NAMALWA (cell line): ENCODE measurements at places on chromosomes 7 and 10.

- peak; percentile 46 for DNase-seq
Observed at GRCh38 chr7:20200361-20200760, 16.8 kb downstream of the MACC1 start.

DNA sequence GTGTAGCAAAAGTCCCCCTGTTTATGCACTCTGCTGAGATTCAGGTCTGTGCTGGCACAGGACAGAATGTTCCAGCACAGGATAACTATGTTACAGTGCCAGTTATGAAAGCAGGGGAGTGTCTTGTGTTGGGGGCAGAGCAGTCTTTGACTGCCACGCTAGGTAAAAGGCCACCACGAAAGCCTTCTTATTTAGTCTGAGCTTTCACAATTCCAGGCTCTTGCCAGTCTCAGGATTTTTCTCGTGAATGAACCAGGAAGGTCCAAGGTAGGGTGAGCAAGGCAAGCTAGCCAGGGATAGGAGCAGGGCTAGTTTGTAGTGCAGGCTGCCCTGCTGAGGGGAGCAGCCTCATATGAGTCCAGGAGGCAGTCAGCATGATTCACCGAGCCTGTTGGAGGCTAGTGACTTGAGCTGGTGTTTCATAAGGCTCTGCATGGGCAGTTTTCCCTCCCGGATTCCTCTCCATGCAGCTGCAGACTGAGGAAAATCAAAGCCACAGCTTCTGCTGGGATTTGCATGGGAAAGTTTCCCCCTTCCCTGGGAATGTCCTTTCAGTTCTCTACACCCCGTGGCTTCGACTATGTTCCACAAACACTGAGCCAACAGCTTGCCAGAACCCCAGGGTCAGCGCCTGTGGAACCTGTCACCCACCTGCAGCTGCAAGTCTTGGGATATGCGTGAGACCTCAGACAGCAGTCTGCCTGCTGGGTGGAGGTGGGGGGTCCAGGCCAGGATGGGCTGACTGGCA lies 112.3 kb downstream of the JCAD start:
- DNase-seq = no peak

DNA sequence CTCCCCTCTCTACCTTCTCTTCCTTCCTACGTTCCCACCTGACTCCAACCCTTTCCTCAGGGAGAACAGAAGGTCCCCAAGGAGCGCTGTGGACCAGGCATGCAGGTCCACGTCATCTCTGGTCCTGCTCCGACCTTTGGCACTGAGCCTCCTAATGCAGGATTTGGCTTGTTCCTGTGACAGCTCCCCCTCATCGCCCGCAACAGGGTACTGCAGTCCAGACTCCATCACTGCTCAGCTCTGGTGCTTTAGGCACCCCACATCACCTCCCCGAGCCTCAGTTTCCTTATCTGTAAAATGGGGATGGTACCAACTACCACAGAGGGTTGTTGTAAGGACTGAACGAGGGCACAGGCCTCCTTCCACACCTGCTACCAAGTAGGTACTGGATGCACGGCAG lies 54.6 kb downstream of the FHIP2A start:
- no peak for DNase-seq

DNA sequence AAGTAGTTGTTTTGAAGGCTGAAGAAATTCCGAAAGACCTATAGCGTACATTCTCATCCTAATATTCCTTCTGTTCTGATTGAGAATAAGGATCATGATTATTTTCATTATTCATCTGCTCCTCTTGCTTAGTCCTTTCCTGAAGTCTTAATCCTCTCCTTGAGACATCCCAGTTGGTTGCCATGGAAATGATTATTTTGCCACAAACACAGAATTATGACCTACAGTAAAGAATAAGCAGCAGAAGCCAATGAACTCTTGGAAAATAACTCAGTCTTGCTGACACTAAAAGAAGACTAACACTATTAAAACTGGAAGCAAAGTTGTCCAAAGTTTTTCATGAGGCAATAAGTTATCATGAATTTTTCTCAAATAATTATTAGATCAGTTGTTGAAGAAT lies 47.8 kb upstream of the JAZF1 start:
- no peak for DNase-seq

- no peak for DNase-seq
Observed at GRCh38 chr10:79223091-79224048, 123.9 kb upstream of the PPIF start.

- DNase-seq = no peak
Observed at GRCh38 chr7:155457544-155458110, 302 bp upstream of the EN2 start.

GRCh38 chr7:153567426-153567825 lies 484.8 kb upstream of the DPP6 start:
- DNase-seq = no peak

- no peak for DNase-seq
Observed at GRCh38 chr10:44874166-44874565, 37.0 kb upstream of the TMEM72 start.
